CD8-positive, alpha-beta memory T cell (primary cell): ENCODE measurements at places on chromosomes 6 and 20.

DNA sequence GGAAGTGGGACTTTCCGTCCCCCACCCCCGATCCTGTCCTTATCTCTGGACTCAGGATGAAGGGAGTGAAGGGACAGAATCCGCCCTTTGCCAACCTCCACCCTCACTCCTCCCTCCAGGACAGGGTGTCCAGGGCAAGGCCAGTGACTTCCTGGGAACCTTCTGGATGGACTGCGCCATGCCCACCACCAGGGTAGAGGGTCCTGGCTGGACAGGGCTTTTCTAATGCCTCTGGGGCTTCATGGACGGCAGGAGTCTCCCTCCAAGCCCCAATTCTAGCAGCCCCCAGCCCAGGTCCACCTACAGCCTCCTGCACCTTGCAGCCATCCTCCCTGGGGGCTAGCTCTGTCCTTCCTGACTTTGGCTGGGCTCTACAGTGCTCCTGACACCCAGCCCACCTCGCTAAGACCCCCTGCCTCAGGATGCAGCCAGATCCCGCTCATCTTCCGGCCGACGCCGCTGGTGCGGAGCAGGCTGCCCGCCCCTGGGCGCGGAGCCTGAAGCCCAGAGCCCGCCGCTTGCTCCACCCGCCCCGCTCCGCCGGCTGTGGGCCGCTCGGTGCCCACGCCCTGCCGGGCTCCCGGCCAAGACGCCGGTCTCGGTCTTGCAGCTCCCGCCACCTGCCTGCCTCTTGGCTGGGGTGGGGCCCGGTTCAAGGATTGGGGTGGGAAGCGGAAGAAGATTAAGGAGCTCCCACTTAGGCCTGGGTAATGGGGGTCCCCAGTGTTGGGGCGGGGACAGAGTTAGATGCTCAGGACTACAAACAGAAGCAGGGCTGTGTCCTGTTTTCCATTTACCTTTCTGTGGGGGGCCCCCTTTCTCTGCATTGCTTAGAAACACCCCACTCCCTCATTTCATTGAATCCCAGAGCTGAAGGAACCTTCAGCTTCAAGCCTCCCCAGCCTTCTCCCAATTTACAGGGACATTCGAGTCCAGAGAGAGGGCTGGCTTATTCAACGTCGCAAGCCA lies 72.8 kb downstream of the MDGA1 start:
- DNase-seq = peak; percentile 15

DNA sequence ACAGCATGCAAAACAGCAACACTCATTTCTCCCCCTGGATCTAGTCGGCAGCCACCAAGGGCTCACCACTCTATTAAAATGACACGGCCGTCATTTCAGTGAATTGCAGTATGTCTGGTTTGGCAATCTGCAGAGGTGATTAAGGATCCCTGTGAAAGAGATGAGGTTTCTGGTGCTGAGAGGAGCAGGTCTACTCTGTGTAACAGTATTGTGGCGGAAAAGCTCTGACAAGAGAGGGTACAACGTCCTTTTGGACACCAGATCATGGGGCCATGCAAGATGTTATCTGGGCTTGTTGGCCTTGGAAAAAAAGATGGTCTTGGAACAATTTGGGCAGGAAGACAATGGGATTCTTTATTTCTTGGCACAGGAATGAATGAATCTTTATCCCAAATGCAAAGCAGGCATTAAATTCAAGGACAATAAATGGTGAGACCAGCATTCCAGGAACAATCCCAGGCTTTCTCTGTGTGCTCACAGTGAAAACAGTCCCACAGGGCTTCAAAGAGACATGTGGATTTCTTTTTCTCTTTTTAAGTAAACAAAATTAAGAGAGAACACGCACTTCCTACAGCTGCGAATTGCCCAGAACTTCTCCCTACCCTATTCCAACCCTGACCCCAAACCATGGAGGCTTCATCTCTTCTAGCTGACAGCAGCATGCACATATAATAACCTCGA lies 33.7 kb upstream of the ADGRF1 start:
- DNase-seq = no peak

GRCh38 chr6:157148391-157149323 lies 174.7 kb downstream of the TMEM242 start:
- no peak for DNase-seq

- DNase-seq = no peak
Observed at GRCh38 chr6:5084781-5085647, at the start of gene PPP1R3G. TSS of gene PPP1R3G (plus strand) at chr6:5085341. CDS start at chr6:5085486, 145 bp downstream.
